NCI-H2171 treated with DMSO at 0.1 percent for 48 hours (cell line): ENCODE measurements at places on chromosomes 2 and 18.

DNA sequence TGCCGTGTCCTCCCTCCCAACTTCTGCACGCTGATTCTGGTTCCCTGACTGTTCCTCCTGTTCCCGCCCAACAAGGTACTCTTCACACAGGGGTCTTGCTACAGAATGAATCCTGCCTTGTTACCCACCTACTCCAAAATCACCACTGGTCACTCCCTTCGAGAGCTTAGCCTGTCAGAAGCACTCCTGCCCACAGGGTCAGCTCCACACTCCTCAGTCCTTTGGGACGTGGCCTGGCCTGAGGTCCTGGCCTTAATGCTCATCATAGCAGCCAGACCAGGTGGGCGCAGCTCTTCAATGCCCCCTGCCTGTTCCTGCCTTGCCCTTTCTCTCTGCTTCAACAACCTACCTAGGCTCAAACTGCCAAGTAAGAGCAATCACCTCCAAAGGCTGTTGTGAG lies 27.8 kb upstream of the ID2 start:
- no peak for DNase-seq

GRCh38 chr2:119422360-119423107 lies 9.1 kb upstream of the TMEM37 start:
- peak; percentile 52 for DNase-seq

DNA sequence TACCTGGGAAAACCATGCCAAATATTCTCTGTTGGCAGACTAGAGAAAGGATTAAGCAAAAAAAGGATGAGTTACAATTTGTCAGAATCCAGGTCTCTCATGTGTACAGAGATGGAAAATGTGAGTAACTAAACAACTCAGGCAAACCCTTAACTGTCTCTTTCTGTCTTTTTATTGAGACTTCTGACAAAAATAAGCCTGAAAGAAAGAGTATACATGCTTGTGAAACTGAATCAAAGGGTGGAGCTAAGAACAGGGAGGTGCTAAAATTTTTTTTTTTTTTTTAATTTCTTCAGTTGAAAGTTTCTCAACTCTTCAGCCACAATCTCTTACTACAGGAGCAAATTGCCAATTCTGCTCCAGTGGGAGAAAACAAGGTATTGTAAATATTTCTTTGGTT lies at the start of gene SERPINB10:
SERPINB10 (plus strand) TSS at position 295 of the 400 bp plus-strand sequence. CDS start 7,553 bp downstream, outside the sequence.
- no peak for DNase-seq

DNA sequence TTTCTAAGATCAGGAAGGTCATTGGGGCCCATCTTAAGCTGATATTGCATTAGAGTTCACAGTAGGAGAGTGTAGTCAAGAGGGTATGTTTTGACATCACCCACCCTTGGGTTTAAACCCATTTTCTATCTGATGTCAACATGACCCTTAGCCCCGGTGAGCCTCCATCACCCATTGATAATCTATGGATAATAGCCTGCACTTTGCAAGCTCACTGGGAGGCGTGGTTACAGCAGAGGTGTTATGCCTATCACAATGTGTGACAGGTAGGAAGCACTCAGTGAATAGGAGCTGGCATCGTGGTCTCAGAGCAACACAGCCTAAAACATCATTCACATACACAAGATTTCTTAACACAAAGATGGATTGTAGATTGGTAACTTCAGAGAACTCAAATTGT lies 21.3 kb downstream of the IL18RAP start:
- no peak for DNase-seq

GRCh38 chr2:191638802-191639172 lies 39.1 kb upstream of the NABP1 start:
- no peak for DNase-seq

DNA sequence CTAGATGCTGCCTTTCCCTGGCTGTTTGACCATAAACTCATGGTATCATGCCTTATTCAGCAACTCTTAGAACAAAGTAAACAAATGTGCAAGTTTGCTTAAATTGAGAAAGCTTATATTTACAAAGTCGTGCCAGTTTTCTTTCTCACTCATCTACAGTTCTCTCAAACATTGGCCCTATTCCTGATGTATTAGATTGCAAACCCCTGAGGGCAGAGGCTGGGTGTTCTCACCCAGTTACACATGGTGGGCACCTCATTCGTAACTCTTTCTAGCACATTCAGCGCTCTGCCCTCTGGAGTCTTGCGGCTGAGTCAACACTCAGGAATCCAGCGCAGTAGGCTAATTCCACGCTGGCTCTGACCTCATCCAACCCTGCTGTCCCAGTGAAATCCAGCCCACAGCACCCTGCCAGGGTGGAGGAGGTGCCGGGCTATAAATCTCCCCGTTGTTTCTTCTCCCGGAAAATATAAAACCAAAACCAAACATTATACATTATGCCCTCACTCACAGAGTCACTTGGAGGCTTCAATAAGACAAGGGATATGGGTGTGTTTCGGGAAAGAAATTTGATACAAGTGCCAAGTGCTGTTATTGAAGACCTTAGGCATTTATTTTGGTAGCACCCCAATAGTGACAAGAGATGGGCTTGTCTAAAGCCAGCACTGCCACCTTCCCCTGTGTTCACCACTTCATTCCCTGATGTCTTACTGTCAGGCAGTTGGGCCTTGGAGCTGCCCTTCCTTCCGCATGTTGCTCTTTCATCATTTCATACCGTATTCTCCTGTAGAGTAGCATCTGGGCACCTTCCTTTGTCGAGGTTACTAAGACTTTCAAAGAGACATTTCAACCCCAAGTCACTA lies 287.4 kb downstream of the PRKCE start:
- DNase-seq = no peak

- DNase-seq = no peak
Observed at GRCh38 chr2:154264024-154264423, 392.3 kb downstream of the GALNT13 start.

DNA sequence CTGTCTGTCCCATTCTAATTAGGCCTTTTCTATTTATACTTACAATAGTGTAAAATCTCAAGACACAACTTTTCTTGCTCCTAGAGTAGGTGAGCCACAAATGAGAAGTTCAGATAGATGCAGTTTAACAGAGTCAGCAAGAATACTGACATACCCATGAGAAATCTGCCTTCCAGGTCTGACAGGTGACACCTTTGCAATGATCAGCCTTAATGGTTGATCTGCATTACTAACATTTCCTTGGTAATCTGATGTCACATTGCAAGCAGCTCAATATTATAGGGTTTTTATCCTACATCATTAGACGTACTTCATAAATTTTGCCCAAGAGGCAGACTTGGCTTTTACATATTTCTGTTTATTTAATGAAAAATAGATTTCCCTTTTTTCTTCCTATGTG lies 359.3 kb upstream of the VWC2L start:
- DNase-seq = no peak

DNA sequence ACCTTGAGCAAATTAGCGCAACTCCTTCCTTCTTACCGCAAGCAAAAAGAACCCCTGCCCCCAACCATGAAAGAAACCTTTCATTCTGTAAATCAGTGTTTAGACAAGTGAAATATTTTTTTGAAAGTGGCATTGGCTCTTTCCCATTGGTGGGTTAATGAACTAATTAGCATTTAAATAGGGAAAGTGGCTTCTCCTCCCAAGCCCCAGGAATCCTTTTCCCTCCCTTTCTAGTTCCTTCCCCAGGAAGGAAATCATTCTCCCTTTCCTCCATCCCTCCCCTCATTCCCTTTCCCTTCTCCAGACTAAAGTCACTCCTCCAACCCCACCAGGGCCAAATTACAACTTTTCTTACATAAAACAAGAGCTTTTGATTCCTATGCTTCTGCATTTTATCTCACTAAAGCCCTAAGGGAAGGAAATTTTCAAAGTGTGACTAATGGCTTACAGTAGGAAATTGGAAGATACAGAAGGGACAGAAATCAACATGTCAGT lies 22.9 kb upstream of the TYMS start:
- no peak for DNase-seq

DNA sequence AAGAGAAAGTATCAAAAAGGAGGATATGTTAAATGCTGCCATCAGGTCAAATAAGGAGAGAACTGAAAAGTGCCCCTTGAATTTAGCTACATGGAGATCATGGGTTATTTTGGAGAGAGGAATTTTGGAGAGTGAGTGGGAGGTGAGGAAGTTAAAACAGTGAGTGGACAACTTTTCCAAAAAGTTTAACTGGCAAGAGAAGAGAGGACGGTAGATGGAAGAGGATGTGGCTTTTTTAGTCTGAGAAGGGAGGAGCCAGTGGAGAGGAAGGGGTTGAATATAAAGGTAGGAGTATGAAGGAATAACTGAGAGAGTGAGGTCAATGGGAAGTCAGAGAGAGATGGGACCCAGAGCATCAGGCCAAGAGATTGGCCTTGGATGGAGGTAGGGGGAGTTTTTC lies 62.5 kb upstream of the NFE2L2 start:
- DNase-seq = no peak

GRCh38 chr2:178506101-178506500 lies 25.8 kb downstream of the PLEKHA3 start:
- no peak for DNase-seq

GRCh38 chr18:6661692-6662415 lies 67.7 kb upstream of the ARHGAP28 start:
- DNase-seq = peak; percentile 51

GRCh38 chr2:71498261-71498701 lies 44.9 kb downstream of the DYSF start:
- DNase-seq = no peak

DNA sequence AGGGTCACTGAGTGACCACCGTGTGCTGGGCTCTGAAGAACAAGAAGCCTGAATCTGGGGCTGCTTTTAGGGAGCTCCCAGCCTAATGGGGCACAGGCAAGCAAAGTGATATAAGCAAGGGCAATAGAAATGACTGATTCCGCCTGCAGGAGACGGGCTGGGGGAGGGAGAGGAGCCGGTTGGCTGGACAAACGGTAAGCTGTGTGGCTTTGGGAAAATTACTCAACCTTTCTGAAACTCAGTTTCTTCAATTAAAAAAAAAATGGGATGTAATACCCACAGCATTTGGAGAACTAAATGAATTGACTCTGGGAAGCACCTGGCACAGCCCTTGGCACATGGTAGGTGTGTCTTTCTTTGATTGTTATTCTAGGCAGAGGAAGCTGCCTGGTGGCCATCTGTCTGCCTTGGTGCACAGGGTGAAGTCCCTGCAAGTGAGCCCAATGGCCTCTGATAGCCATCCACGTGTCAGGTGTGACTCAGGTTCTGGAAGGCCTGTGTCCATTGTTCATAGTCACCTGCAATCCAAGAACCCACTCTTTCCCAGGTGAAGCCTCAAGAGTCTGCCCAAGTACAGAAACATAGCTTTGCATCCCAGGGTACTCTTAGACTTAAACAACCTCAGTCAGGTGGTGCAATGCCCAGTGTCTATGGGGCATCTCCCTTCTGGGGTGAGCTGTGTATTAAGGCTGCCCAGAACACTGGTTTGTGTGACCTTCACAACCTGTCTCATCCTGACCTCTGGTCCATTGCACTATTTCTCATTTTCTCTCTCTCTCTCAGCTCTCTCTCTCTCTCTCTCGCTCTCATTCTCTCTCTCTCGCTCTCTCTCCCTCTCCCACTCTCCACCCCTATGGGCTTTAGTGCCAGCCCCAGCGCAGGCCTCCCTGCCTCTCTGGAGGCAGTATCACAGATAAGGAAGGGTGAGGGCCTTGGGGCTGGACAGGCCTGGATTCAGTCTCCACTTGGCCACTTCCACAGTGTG lies 30.0 kb upstream of the NTSR2 start:
- no peak for DNase-seq

DNA sequence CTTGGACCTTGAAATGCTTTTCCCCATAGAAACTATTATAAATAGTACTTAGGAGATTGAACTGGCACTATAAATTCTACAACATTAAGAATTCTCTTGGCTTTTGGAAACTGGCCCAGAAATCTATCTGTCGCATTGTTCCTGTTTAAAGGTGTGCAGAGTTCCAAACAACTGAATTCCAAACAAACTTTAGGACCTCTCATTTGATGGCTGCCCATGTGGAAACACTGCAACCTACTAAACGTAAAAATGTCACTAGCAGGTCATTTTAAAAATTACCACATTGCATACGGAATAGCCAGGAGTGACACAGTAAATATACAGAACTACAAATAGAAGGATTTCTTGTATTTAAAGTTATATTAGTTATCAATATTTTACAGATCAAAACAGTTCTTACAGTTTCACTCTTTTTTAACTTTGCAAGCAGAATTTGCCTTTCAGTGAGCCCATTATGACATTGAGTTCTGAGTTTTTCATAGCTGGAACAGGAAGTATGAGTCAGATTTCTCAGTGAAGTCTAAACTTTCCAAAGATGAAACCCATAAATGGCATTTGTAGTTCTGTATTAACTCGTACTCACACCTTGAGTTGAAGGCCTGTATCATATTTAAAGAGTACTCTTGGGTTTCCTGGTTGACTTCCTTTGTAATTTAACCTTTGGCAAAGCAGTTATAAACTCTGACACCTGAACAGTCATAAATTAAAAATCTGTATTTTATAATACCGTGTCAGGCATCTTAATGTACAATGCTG lies 142.3 kb upstream of the BOD1L2 start:
- no peak for DNase-seq

DNA sequence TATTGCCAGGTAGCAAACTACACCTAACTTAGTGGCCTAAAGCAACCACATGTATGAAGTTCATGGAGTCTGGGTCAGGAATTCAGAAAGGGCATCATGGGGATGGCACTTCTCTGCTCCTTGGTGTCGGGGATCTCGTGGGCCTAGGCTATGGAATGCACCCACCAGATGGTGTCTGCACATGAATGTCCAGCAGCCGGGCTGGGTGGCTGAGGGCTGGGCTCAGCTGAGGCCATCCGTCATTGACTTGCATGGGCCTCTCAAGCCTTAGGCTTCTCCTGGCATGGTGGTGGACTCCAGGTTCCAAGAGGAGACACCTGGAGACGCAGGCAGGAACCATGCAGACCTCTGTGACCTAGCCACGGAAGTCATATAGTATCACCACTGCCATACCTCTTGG lies 26.0 kb upstream of the RPL31 start:
- no peak for DNase-seq

DNA sequence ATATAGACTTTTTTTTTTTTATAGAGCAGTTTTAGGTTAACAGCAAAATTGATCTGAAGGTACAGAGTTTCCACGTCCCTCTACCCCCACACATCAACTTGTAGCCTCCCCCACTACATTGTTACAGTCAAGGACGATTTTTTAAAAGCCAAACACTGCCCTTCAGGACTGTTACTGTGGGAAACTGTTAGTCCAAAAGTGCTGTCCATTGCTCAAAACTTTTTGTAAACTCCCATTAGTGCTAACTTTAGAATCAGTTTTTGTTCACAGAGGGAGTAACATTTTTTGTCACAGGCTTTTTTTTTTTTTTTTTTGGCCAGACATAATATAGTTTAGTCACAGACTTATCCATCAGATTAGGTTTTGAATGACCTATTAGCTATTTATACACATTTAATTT lies 24.1 kb downstream of the ELP2 start:
- DNase-seq = no peak

- no peak for DNase-seq
Observed at GRCh38 chr2:96540136-96540535, 3.6 kb downstream of the ARID5A start.
